ENCODE measurements at places on chromosomes 12 and 14.
A peak's percentile ranks its signal among the peaks of the same experiment; 100 is the strongest.

- DNase-seq: no peak
Measured at GRCh38 chr12:97805146-97805545, 342.5 kb downstream of the RMST start.

DNA sequence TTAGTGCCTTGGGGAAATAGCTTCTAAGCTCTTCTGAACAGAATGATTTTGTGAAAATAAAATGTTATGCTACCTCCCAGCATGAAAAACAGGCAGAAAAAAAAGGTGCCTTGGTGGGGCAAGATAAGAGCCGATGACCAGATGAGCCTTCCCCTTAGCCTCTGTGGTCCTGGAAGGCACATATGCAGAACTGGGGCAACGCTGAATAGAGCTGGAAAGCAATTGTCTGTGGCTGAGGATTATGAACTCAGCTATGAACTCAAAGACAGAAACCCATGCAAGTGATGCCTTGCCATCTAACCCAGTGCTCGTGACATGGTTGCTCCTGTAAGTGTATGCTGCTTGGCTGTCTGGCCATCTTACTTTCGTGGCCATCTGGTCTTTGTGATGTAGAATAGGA lies 128.5 kb upstream of the FRMD6 start:
- no peak for DNase-seq

- no peak for DNase-seq
Measured at GRCh38 chr12:129305851-129306250, 452.6 kb downstream of the GLT1D1 start.

- DNase-seq: no peak
Measured at GRCh38 chr12:94849411-94849976, 154.0 kb downstream of the NDUFA12 start.

DNA sequence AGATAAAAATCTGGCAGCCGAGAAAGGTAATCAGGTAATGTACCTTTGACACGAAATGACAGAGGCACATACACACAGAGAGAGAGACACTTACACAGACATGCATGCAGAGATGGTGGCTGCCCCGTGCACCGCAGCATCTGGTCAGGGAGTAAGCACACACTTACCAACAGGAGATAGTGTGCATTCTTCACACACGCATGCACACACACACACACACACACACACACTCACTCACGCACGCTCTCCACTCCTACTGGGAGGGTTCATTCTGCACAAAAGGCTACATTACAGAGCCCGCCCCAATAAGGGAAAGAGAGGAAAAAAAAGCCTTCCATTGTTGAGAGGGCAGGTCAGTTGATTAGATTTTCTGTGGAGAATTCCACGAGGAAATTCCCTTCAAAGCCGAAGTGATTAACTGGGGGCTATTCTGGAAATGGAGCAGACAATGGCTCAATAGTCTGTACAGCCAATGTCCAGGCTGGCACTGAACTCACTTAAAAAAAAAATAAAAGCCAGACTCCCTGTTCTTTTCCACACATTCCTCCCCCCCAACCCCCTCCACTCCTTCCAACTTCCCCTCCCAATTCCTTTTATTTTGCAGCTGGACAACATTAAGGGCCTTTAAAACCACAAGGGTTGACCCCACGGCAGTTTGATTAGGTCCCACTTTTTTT lies 1.4 kb upstream of the SOX5 start:
- peak; percentile 26 for DNase-seq

DNA sequence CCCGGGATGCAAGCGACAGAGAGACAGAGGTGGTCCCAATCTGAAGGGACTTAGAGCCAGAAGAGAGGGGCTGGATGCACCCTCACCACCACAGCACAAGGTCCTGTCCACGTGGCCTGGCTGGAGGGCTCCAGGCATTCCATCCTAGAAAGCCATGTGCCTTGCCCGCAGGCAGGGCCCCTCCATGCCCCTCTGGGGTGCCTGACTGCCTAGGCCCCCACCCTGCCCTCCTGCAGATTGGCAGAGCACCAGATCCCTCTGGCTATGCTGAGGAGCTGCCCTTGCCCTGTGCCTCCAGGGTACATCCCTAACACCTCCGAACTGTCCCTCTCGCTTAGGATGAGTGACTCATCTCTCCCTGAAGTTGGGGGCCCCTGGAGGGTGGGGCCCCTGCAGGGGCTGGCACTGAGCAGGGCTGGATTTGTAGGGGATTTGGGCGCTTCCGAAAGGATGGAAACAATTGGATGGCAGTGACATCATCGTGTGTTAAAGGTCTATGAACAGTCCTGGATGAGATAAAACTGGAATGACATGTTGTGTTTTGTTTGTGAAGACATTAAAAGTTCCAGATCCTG lies 50.9 kb downstream of the CHGA start:
- no peak for DNase-seq

GRCh38 chr12:52699960-52700359 lies 3.4 kb downstream of the KRT77 start:
- DNase-seq: no peak

DNA sequence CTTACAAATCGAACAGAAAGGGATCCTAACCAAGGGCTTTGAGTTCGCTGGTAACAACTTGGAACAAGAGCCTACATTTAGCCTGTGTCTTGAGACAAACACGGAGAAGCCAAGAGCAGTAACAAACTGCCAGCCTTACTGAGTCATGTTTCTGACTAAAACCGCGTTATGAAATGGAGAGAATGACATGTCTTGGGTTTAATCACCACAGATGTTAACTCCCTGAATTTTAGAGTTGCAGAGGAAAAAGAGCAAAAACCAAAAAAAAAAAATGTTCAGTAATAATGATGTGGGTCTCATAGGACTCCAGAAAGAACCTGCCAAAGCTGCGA lies 1.0 kb downstream of the BLTP3B start:
- no peak for DNase-seq

DNA sequence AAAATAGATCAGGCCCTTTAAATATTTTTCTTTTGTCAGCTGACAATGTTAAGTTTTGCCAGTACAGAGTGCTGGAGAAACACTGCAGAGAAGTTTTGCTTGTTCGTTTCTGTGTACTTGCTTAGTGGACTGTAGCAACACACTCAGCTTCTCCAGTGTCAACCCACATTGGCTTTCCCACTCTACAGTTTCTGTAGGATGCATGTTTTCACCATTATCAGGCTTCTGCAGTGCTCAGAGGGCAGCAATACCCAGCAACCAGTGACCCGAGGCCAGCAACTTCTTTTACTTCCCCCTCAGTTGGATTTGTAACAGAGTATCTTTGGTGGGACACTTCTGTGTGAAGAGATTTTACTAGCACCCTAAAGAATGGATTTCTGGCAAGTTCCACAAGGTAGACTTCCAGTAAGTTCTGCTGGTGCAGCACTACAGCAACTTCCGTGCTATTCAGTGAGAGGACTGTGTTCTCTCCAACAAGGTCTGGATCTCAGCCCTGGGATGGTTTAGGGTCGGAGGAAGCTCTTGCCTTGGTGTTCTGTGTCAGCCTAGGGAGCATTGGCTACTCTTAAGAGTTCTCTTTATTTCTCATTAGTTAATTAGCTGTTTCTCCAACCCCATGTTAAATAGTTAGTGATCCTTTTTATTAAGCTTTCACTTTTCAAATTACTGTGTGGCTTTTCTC lies 70.4 kb downstream of the FUT8 start:
- no peak for DNase-seq

DNA sequence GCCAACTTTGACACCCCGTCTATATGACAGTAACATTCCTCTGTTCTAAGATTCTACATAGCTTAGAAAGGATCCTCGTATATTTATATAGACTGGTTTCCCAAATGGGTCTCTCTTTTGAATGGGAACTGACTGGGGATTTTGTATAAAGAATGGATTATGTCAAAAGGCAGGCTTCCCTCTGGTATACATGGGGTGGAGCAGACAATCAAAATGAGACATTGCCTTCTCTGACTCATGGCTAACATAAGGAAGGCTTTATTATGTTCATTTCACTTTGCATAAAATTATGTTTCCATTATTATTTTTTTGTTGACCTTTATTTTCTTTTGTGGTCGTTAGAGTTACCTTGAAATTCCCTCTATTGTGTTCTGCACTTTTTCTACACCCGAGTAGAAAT lies 211.1 kb downstream of the ALG10B start:
- DNase-seq: no peak

DNA sequence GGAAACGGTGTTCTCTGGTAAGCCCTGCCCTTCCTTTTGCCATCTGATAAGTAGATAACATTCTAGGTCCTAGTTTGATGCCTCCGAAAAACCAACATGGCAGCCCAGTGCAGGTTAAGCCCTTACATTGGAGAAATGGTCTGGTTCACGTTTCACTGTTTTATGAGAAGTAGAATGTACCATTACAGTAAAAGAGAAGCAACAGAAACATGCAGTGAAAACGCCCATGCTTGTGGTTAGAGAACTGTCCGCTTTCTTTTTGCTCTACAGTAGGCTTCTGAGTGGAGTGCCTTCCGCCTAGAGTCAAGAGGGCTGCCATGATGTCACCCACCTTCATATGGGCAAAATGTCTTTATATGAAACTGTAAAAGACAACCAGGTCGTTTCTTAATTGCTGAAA lies 190.4 kb upstream of the BCL2L14 start:
- DNase-seq: no peak

DNA sequence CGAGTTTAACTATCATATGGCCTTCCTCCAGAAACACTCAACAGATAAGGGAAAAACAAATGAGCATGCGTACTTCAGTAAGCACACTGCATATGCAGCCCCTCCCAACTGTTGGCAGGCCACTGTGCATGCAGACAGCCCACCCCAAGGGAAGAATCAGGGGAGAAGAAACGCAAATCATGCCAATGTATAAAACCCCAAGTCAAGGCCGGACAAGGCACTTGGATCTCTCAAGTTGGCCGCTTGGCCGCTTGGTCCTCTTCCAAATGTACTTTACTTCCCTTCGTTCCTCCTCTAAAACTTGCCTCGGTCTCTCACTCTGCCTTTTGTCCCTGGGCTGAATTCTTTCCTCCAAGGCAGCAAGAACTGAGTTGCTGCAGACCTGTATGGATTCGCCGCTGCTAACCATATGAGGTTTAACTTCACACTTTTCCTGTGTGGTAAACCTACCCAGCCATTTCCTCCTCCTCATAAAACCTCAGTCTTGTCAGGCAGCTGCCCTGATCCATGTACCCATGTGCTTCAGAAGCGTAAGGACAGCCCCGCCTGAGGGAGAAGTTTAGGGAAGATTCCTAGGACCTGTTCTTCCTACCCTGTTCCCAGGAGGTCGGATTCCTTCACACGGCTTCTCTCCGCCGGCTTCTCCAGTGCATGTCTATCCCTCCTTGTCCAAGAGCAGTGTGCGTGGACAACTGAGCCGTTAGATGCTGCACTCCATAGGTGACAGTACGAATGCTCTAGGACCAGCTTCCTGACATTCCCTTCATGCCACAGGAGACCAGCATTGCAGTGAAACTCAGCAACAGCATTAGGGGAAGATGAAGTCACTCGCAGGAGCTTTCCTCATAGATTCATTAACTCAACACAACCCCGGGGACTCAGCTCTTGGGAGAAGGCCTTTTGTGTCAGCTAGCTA lies 188.0 kb downstream of the MON2 start:
- DNase-seq: no peak

DNA sequence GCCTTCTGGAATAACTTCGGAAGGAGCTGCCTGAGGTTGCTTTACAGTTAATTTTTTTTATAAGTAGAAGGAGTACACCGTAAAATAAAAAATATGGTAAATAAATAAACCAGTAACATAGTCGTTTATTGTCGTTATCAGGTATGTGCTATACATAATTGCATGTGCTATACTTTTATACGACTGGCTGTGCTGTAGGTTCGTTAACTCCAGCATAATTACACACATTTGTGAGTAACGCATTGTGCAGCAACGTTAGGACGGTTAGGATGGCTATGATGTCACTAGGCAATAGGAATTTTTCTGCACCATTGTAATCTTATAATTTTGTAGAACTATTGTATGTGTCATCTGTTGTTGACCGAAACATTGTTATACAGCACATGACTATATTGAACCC lies 8.5 kb downstream of the EXD2 start:
- no peak for DNase-seq

DNA sequence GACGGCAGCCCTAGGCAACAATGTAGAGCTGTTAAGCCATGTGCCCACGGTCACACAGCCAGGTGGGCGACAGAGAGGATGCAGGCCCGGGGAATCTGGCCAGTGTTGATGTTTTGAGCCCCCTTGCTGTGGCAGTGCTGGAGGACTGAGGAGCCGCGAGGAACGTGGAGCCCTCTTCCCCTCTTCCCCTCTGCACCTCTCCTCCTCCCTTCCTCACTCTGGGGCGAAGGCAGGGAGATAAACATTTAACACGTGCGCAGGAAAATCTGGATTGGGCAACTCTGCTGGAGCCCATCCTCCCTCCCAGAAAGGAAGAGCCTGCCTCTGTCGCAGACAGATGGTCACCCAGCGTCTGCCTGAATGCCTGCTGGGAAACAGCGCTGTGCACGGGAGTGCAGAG lies 376.8 kb downstream of the FUT8 start:
- no peak for DNase-seq

- no peak for DNase-seq
Measured at GRCh38 chr12:98678236-98678945, 33.3 kb downstream of the APAF1 start.

- no peak for DNase-seq
Measured at GRCh38 chr14:52494444-52494843, 57.9 kb downstream of the TXNDC16 start.

- DNase-seq: no peak
Measured at GRCh38 chr14:41295734-41296133, 310.9 kb upstream of the LRFN5 start.

- DNase-seq: no peak
Measured at GRCh38 chr12:105939181-105939721, 199.5 kb downstream of the NUAK1 start.

GRCh38 chr14:45125754-45126153 lies 8.5 kb downstream of the FKBP3 start:
- no peak for DNase-seq

GRCh38 chr14:58296726-58297125 lies 1.6 kb upstream of the ARID4A start:
- no peak for DNase-seq

- no peak for DNase-seq
Measured at GRCh38 chr14:88342980-88343379, 19.9 kb upstream of the KCNK10 start.

- DNase-seq: no peak
Measured at GRCh38 chr14:68506645-68507419, 286.0 kb downstream of the ZFP36L1 start.

DNA sequence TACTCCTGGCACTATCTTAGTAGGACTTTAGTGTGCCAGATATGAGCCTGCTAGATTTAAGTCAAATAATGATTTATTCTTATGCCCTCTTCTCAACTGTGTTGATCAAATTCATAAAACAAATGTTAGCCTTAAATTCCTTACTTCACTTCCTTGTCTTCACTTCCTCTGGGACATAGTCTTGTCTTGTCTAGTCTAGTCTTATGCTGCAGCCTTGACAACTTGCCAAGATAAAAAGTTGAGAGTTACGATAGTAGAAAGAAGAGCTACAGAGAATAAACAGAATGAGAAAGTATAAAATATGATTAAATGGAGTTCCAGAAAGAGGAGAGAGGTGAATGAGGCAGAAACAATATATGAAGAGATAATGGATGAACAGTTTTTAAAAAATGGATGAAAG lies 378.1 kb downstream of the DAD1 start:
- no peak for DNase-seq

Data from NCI-H748 treated with DMSO at 0.1 percent for 48 hours (cell line).